Frontal cortex (tissue), 4 donors: ENCODE measurements at places on chromosomes 4 and X.

GRCh38 chr4:92368653-92369052, 64.9 kb downstream of the GRID2 start:
- no peak for DNase-seq

DNA sequence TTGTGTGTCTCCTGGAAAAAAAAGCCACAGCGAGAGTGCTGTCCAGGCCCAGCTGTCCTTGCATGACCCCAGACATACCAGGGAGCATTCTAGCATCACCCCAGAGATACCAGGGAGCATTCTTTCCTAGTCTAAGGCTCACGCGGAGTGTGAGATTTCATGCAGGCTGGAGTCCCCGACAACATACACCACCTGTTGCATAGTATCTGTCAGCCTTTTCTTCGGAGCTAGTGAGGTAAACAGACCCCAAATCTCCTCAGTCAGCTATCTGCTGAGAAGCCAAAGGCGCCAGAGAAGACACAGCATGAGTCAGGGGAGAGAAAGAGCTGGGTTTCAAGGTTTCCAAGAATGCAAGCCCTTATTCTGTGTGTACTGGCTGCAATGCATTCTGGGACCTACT, 23.1 kb upstream of the ZXDA start:
- DNase-seq = no peak

GRCh38 chrX:97846718-97847237, 963.1 kb downstream of the RPA4 start:
- DNase-seq = no peak

DNA sequence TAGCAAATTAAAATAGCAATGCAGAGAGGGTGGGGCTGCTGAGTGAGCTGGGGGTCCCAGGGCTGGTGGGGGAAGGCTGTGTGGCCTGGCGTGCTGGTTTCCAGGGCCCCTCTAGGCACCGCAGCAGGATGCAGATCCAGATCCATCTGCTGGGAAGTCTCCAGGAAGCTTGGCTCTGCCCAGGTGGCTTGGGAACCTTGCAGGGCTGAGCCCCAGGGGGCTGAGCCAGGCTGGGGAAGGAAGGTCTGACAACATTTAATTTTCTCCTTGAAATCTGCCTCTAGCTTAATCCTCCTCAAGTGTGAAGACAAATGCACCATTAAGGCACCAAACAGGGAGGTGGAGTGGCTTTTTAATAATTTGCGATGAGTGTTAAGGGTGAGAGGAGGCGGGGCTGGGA, 31.7 kb downstream of the SORCS2 start:
- no peak for DNase-seq

- DNase-seq = no peak
Measured at GRCh38 chrX:97637289-97637688, 753.6 kb downstream of the RPA4 start.

DNA sequence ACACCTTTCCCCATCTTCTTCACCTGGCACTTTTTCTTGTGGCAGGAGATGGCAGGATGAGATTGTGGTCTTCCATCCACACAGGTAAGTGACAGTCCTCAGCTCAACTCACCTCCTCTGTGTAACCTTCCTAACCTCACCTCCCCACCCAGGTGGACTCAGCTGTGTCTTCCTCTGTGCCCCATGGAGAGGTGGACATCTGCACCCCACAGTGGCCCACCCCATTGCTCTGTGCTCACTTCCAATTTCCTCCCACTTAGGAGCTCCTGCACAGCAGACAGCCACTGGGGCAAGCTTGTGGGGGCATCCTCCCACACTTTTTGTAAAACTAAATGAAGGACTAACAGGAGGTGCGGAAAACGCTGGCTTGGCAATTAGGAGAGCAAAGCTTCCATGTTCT, 61.6 kb downstream of the MSX1 start:
- DNase-seq = no peak

GRCh38 chr4:150289881-150290280, 211.6 kb downstream of the DCLK2 start:
- no peak for DNase-seq

DNA sequence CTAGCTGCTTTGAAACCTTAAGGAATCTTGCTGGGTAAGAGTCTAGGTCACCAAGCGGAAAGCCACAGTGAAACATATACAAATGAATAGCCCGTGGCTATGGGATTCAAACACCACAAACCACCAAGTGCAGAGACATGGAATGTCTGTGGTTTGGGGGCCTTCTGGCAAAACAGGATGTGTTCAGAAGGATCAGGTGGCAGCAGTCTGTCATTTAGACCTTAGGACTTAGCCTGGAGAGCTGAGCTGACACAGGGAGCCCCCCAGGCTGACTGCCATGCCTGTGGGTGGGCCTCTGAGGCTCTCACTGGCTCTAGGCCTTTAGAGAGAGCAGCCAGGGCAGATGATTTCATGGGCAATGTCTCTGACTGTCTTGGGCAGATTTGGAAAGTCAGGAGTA, 225.6 kb downstream of the FBXW7 start:
- no peak for DNase-seq

DNA sequence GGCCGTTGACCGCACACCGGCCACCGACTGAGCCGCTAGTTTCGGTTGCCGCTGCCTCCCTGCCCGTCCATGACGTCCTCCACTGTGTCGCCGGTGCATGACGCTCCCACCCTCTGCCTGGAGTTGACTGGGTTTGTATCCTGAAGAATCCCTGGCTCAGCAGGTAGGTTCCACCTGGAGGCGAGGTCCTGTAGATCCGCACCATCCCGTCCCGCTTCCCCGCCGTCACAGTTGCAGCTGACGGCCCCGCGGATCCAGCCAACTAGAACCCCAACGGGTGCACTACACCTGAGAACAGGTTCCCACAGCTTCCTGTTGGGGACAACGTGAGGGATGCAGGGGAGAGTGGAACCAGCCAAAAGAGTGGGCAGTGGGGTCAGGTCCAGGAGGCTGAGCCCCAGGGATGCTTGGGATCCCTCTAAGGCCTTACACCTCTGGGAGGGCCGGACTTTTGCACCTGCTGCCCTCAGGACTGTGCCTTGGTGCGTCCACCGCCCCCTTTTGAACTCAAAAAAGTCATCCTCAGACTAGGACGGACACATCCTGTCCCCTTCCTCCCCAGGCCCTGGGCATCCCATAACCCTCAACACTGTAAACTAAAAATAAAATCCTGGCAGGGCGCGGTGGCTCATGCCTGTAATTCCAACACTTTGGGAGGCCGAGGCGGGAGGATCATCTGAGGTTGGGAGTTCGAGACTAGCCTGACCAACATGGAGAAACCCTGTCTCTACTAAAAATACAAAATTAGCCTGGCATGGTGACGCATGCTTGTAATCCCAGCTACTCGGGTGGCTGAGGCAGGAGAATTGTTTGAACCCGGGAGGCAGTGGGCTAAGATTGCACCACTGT, 1.1 kb upstream of the SLBP start:
- no peak for DNase-seq

DNA sequence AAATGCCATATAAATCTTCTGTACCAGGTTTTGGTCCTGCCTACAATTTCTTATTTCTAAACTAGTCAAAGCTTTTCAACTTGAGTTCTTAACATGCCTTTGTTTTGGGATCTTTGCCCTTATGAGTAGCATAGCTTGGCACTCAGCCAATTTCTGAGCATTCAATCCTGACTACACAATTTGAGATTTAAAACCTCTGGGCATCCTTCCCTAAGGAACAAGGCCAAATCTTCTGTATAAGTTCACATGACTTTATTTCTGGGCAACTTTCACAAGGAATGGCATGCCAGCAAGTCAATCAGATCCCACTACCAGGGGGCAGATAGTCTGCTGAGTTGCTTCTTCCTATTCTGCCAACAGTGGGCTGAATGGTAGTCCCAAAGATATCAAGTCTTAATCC, 254.2 kb downstream of the ADAMTS3 start:
- no peak for DNase-seq

- DNase-seq = no peak
Measured at GRCh38 chr4:171376724-171377123, 436.5 kb upstream of the GALNTL6 start.

- DNase-seq = peak; percentile 8
Measured at GRCh38 chr4:112637552-112637866, 566 bp downstream of the LARP7 start.

DNA sequence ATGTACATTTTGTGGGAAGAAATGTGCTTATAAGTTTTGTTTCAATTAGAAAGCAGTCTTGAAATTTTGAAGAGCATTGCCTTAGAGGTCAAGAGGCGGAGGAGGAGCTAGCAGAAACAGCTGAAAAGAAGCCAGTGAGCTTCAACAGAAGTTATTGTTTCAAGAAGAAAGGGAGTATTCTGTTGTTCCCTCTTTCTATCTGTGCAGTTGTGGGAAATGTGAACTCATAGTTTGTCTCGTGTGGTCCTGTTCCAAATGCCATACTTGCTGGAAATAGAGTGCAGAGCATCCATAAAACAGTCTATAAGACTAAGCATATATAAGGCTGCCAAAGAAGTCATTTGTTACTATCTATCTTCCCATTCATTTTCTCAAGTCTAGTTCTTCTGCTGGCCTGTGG, 1015.7 kb downstream of the DMD start:
- no peak for DNase-seq

GRCh38 chrX:95718746-95719145, 965.9 kb upstream of the DIAPH2 start:
- no peak for DNase-seq

- no peak for DNase-seq
Measured at GRCh38 chr4:168811786-168812651, 198.0 kb downstream of the CBR4 start.

GRCh38 chr4:173236301-173236700, 67.7 kb downstream of the GALNT7 start:
- DNase-seq = no peak

GRCh38 chrX:119147486-119147885, 19.9 kb upstream of the KIAA1210 start:
- DNase-seq = no peak

- peak; percentile 16 for DNase-seq
Measured at GRCh38 chrX:19886883-19887531, 393 bp downstream of the SH3KBP1 start.
